ENCODE measurements at places on chromosomes 16 and 17.
A peak's percentile ranks its signal among the peaks of the same experiment; 100 is the strongest.

GRCh38 chr16:66081775-66082366 lies 284.6 kb upstream of the CDH5 start:
- no peak for DNase-seq

DNA sequence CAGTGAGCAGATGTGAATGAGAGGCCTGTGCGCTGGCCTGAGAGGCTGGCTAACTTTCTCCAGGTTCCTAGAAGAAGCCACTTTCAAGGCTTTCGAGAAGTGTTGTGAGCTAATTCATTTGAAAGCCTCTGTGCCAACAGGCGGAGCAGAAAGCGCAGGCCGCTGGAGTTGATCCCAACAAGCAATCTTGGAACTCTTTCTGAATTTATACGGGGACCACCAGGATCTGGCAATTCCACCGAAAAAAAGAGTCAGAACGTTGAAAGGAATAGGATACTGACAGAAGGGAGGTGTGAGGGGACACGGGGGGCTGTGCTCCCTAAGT lies 71.3 kb upstream of the METRNL start:
- DNase-seq = no peak

DNA sequence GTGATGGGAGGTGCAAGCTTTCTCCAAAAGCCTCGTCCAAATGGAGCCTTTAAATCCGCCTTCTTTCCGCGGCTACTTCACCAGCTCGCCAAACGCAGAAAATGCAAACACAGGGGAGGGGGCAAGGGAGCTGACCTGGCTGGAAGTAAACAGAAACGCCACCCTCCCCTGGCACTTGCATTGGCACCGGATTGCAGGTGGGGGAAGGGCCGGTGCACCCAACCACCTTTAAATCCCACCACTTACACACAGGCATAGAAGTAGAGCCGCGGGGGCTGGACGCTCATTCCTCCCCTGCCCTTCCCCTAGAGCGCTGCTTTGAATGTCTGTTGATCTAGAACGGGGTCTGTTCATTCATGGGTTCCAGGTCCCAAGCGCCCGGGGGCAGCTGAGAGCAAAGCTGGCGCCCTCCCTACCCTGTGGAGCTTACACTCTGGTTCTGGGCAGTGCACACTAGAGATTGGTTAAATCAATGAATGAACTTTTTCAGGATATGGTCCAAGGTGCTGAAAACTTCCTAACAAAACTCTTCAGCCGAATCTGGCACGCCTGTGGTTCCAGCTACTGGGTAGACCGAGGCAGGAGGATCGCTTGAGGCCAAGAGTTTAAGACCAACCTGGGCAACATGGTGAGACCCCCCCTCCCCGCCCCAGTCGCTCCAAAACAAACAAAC lies 920 bp upstream of the ZCCHC14 start:
- DNase-seq = no peak

DNA sequence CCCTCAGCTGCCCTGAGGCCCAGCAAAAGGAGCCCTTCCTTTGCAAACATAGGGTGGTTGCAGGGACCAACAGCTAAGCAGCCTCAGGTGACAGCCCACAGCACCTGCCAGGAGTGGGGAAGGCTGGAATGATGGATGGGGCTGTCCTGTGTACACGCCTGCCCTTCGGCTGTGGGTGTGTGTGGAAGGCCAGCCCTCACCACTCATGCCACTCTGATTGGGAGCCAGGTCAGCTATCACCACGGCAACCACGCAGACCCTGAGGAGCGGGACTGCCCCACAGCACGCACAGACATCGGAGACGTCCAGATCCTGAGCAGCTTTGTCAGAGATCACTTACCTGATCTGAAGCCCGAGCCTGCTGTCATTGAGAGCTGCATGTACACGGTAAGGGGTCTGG lies 11.9 kb downstream of the PIPOX start:
- no peak for DNase-seq

DNA sequence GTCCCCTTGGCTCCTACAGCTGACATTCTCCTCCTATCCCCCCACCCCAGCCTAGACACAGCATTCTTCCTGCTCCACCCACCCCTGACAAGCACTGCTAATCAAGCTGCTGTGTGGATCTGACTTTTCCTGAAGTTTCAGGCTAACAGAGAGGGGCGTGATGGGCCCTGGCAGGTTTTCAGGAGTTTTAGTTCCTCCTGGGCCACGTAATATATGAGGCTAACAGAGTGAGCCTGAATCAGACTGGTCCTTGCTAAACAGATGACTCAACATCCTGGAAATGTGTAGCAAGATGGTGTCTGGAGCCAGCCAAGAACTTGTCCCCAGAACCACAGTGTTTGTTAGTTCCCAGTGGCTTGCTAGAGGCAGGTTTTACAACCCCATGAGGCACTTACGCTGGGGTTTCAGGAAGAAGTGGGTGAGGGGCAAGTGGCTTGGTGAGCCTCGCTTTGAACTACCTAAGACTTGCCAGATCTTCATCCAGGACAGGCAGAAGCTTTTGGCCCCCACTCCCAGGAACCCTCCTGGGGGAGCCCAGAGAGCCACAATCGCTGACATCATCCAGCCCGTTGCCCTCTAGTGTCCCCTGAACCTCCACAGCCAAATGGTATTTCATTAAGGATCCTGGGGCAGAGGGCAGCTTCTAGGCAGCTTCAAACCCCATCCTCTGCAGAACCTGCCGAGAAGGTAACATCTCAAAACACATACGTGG lies 15.9 kb downstream of the TMEM92 start:
- DNase-seq = peak; percentile 80

DNA sequence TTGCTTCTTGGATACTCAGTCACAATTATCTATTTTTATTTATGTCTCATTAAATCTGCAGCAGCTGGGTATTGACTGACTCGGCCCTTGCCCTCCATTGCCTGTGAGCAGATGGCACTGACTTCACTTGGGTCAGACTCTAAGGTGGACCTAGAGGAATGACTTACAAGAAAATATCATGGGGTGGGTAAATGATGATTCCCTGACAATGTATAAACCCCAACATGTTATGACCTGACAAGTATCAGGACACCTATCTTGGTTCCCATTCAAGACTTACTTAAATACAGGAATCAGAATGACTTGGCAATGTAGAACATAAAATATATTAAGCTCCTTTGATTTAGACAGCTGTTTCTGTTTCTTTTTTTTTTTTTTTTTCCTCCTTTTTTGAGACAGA lies 953.5 kb downstream of the CDH11 start:
- no peak for DNase-seq

DNA sequence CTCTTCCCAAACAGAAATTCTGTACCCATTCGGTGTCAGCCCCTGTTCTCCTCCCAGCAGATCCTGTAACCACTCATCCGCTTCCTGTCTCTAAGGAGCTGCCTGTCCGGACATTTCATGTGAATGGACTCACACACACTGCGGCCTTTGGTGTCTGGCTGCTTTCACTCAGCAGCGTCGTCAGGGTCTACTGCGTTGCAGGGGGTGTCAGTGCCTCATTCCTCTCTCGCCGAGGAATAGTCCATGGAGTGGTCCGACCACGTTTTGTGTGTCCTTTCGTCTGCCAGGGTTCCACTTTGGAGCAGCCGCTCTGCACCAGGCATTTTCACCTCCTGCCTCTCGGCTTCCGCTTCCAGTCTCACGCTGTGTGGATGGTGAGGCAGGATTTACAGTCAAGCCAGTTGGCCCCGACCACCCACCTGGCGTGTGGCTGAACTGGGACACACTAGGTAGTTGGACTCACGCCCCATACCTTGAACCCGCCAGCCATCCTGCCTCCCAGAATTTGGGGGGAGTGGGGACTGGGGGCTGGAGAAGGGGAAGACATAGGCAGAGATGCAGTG lies 188.2 kb upstream of the CIBAR2 start:
- no peak for DNase-seq

DNA sequence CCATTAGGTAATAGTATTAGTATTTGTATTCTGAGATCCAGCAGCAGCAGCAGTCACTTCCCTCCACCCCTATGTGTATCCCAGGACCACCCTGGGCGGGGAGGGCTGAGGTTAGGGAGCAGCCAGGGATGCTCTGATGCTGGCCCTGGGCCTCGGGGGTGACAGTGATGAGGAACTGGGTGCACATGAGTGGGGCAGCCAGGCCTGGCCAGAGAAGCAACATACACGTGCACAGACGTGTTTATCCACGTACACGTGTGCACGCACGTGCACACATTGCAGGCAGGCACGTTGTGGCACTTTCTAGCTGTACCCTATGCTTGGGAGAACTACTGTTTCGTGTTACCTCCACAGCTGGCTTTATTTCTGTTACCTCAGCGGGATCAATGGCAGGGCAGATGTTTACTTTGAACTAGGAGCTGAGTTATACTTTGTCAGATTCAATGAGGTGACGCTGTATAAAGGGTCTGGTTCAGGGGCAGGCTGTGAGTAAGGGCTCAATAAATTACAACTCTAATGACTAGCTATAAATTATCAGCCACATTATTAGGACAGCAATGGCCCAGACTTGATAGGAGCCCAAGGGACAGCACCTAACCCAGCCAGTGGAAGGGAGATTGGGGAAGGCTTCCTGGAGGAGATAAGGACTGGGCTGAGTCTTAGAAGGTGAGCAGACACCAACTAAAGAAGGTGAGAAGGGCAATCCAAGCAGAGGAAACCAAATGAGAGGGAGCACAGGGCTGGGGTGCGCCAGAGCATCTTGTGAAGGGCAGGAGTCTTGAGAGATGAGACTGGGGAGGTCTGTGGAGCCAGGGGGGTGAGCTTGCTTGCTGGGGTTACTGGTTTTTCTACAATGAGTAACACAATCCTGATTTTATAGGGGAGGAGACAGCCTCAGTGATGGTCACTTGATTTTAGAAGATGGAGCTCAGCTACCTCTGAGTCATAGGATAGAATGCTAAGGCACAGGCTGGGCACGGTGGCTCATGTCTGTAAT lies 22.4 kb upstream of the CA4 start:
- no peak for DNase-seq

DNA sequence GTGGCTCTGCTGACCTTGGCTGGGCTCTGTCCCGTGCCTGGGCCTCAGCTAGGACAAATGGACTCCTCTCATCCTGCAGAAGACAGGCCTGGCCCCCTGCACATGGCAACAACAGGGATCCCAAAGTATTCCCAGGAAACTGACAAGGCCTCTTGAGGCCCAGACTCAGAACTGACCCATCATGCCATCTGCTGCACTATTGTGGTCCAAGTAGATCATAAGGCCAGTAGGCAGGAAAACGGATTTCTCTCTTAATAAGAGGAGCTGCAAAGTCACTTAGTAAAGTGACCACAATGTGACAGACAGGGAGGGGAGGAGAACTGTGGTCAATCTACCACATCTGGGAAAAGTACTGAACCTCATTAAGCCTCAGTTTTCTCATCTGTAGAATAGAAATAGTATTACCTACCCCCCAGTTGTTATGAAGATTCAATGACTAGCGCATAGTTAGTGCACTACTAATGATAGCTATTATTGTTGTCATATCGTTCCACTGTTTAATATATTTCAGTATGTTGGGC lies 62.1 kb upstream of the TNRC6A start:
- DNase-seq = no peak

All from lower lobe of right lung (tissue), 2 donors.